ENCODE measurements at places on chromosomes 2 and 18.
A peak's percentile ranks its signal among the peaks of the same experiment; 100 is the strongest.

DNA sequence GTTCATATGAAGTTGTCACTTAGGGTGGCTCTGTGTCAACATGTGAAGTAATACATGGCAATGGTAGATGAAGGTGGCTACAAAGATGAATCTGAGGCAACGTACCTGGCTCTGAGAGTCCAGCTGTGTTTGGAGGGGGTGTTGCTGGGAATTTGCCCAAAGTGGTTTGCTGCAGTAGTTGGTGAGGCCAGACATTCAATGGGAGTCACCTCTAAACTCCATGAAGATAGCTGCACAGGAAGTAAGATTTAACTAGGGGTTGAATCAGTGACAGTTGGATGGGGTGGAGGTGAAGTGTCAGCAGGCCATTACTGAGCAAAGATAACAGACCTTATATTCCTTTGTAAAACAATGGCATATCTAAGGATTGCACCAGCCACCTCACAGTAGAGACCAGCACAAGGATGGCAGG lies 71.8 kb downstream of the NUP35 start:
- DNase-seq = no peak

DNA sequence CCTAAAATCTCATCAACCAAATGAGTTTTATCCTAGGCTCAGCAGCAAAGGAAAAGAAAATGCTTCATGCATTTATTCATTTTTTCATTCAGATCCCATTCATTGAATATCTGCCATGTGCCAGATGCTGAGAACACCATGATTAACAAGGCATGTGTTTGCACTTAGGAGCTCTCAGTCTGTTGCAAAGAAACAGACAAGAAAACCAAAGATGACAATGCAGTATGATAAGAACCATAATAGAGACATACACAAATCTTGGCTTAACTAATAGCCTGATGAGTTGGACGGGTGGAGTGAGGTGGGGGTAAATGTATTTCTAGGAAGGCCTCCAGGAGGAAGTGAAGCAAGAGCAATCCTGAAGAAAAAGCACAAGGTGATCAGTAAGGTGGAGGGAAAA lies 177.8 kb upstream of the SCN7A start:
- peak; percentile 51 for DNase-seq

GRCh38 chr18:45243340-45244110 lies 371.8 kb upstream of the SLC14A2 start:
- DNase-seq = no peak

- DNase-seq = peak; percentile 87
These were observed 32.6 kb upstream of the LPIN1 start for GRCh38 chr2:11713815-11714214.

DNA sequence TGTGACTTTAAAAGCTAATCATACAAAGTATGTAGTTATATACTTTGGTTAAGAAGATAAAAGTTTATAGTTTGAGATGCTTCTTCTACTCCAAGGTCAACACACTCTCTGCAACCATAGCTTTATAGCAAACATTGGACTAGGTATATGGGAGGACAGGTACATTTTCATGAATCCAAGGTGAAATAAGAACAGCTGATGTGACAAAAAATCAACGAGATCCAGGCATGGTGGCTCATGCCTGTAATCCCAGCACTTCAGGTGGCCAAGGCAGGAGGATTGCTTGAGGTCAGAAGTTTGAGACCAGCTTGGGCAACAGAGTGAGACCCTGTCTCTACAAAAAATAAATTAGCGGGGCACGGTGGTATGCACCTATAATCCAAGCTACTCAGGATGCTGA lies 163.3 kb upstream of the VWC2L start:
- no peak for DNase-seq

DNA sequence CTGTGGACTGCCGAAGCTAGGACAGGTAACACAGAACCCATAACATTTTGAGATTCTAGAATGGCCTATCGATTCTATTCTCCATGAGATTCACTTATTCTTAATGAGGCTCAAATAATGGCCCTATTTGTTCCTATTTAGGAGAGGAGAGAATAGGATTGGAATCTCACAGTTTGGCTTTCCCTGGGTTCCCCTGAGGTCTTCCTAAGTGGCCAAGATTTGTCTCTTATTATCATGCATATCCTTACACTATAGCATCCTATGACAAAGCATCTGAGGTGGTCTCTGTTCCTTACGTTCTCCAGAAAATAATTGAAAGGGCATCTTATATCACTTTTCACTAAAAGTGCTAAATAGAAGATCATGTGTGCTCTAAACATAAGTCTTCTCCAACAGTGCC lies 9.5 kb downstream of the WDPCP start:
- no peak for DNase-seq

GRCh38 chr2:212288308-212288707 lies 250.3 kb downstream of the ERBB4 start:
- DNase-seq = no peak

DNA sequence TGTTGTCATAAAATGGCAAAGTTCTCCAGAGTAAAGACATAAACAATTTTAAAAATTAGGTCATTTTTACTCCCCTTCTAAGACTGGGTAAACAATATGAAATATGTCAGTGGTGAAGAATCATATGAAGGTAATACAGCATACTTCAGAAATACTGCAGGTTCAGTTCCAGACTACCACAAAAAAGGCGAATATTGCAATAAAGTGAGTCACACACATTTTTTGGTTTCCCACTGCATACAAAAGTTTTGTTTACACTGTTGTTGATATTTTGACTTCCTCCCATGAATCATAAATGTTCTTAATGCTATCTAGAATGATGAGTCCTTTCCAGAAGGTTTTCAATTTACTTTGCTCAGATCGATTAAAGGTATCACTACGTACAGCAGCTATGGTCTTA lies 73.5 kb downstream of the SMC6 start:
- DNase-seq = no peak

DNA sequence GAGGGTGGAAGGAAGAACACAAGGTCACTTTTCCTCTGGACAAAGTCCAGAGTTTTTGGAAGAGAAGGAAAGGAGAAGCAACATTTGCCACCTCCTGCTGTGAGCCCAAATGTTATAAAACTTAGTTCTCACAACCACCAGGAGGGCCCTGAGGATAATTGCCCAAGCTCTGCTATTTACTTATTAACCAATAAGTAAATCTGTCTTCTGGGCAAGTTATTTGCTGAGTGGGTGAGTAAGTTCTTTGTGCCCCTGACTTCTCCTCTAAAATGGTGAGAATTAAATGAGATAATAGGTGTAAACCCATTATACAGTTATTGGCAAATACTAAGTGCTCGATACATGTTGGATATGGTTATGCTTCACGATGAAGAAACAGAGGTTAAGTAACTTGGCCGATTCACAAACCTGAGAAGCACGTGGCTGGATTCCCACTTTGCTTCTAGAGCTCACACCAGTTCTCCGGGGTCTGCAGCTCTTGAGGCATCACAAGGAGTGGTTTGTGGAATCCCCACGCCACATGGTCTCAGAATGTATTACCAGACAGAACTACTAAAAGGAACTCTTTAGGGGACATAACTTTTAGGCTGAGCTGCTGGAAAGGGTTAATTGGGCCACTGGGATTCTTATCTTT lies 164.1 kb downstream of the MYCN start:
- DNase-seq = no peak

DNA sequence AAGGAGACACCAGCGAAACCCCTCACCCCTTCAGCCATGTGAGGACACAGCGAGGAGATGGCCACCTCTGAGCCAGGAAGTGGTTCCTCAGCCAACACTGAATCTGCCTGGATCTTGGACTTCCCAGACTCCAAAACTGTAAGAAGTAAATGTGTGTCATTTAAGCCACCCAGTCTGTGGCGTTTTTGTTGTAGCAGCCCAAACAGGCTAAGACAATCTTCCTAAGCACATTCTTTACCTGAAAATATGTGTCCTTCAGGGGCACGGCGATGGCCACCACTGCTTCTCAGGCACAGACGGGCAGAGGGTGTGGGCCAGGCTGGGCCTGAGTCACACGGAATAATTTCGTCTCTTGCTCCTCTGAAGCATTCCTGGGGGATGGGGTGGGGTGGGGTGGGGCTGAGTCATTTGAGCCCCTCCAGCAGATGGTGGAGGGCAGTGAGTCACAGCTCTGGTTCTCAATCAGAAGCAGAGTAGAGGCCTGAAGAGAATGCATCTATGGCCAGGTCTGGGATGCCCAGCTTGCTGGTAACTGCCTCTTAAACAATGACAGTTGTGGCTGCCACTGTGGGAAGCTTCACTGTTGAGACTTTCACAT lies 142.4 kb downstream of the CAPN13 start:
- no peak for DNase-seq

DNA sequence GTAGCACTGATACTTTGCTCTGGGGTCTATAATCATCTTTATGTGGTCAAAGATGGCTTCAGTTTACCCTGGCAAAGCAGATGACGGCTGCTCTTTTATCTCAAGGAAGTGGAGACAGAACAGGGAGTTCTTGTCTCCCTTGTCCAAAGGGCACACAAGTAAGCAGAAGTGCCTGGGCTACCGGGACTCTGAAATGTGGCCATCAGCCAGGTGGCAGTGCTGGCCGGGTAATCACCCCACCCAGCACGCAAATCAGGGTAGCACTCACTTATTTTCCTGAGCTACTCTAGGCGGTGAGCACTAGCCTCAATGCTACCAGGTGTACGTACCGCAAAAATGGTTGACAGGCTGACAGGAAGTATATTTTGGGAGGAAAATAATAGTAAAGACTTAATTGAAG lies 119.7 kb upstream of the ETAA1 start:
- DNase-seq = no peak

DNA sequence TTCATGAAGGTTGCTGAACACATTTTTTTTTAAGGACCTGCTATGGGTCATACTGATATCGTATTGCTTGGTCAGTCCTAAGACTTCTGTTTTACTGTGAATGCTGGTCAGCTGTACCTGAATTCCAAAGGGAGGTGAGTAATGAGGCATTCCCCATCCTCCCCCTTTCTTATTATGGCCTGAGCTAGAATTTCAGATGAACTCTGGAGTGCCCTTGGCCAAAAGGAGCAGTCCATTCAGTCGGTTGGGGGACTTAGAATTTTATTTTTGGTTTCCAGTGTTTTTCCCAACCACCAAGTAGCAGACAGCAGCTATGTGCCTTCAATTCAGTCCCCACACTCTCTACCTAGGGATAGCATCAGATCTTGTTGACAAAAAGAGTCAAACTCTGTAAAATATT lies 26.9 kb upstream of the PDCL3 start:
- no peak for DNase-seq

DNA sequence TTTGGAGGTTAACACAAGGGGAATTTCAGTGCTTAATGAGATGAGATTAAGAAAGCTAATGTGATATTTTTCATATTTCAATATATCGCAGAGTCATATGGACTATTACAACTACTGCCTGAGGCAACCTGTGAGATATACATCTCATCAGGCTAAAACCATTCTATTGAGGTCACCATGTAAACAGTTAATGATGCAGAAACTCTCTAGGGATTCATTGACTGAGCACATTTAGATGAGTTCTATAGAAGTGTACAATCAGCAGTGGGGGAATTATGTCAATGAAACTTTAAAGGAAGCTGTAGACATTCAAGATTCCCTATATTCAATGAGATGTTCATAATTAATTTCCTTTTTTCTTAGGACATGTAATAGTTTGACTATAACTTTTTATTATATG lies 687.4 kb upstream of the SYT4 start:
- no peak for DNase-seq

- no peak for DNase-seq
These were observed 375.8 kb downstream of the GALNT13 start for GRCh38 chr2:154247503-154247902.

DNA sequence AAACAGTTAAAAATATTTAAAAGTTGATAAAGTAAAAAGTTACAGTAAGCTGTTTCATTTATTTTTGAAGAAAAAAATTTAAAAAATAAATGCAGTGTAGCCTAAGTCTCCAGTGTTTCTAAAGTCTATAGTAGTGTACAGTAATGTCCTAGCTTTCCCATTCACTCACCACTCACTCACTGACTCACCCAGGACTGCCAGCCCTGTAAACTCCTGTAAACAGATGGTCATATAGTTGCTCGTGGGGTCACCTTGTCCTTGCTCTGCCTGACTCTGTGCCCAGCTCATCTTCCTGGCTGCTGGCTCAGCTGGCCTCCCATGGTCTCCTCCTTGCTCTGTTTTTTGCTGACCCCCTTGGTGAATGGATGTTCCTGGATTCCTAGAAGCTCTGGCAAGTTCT lies 180.3 kb downstream of the VAPA start:
- DNase-seq = no peak

DNA sequence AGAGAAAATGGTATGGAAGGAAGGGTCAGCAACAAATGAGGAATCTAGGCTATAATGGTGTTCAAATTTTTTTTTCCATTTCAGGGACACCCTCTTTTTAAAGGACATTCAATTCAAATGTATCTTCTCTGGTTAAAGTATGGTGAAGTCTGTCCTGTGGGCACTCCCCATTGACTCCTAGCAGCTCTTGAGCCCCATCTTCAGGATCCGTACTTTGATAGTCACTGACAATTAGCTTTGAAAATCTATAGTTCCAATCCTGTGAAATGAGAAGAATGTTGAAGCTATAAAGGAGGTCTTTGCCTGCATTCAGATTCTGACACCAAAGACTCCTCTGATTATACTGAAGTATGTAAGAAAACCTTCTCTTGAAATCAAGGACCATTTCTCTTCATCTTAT lies 43.3 kb downstream of the KCNH7 start:
- DNase-seq = peak; percentile 15

- no peak for DNase-seq
These were observed 89.0 kb downstream of the MARCHF4 start for GRCh38 chr2:216283038-216283900.

DNA sequence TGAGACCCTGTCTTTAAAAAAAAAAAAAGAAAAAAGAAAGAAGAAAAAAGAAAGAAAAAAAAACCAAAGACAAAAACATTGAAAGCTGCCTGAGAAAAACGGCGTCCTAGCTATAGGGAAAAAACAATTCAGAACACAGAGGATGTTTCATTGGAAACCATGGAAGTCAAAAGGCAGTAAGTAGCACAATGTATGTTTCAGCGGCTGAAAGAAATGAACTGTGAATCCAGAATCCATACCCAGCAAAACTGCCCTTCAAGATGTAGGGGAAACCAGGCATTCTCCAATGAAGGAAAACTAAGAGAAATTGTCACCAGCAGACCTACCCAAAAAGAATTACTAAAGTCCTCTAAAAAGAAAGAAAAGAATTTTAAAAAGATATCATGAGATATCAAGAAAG lies 27.6 kb downstream of the EVA1A start:
- DNase-seq = no peak

DNA sequence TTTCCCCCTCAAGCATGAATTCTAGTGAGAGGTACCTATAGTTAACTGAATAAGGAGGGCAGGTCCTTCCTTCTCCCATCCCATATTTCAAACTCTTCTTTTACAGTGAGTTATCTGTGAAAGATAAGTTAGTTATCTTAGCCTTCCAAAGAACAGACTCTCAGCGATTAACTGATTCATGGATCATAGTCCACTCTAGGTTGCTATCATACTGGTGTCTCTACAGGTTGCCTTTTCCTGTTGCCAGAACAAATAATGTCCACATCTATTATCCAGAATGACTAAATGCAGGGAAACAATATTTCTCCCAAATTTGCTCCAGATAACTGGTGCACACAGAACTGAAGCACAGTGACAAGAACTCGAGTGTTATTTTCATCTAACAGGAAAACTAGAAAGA lies 68.3 kb downstream of the MEP1B start:
- DNase-seq = no peak

All from spinal cord (tissue), 10 donors.